ENCODE measurements at places on chromosomes 1 and 21. TPM values are rescaled to one million over a fixed set of nuclear protein-coding genes. Genes with fewer than 3 reads are reported as not detected.

Gene ABCA4
- 27.9 TPM for total RNA-seq

Gene NHLH1
- under 0.01 TPM for total RNA-seq

Gene PLA2G2D
- total RNA-seq = not detected

- no peak for DNase-seq
These were observed 686 bp downstream of the KMO start for GRCh38 chr1:241532864-241533263.

Gene OR6N1
- not detected for total RNA-seq

Measured in dermis microvascular lymphatic vessel endothelial cell (primary cell).